CD4-positive, alpha-beta T cell treated with Interleukin-1 beta for 1 hour (primary cell): ENCODE measurements at places on chromosomes 1 and 21.

- no peak for DNase-seq
Observed at GRCh38 chr1:110463725-110464124, 12.8 kb downstream of the PROK1 start.

DNA sequence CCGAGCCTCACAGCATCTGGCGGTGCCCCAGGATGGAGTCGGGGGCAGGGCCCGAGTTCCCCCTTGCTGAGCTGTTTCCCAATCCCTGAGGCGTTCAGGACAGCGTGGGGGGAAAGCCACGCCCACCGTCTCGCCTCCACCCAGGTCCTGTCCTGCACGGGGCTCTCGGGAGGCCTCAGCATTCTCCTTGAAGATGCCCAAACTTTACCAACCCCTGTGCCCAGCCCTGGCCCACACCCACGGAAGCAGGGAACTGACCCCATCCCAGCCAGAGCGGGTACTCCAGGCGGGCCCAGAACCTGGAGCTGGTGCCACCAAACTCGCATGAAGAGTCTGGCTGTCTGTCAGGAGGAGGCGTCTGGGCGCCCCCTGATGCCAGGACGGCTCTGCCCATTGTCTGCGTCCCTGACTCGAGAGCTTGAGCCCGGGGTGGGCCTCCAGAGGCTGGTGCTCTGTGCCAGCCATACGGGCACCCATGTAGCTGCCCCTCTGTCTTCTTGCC is 35.3 kb upstream of the POFUT2 start:
- no peak for DNase-seq

- DNase-seq, result peak; percentile 31
Observed at GRCh38 chr1:231091831-231092301, 51.8 kb upstream of the FAM89A start.

GRCh38 chr1:71638081-71638766 is 557.4 kb upstream of the ZRANB2 start:
- DNase-seq, result no peak

DNA sequence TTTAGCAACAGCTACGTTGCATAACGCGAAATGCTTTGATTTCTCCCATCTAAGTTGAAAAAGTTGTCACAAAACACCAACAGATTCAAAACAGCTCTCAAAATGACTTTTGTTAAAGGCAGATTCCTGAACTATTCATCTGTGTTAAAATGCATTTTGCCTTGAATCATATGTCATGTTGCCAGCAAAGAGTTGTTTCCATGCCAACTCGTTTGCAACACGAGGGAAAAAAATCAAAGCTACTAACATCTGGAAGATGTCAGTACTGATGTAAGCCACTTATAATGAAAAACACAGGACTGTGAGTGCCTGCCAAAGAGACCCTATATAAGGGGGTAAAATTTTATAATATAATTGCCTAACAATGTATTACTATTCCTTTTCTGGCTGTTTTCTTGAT is 182.7 kb upstream of the PTBP2 start:
- DNase-seq, result no peak

DNA sequence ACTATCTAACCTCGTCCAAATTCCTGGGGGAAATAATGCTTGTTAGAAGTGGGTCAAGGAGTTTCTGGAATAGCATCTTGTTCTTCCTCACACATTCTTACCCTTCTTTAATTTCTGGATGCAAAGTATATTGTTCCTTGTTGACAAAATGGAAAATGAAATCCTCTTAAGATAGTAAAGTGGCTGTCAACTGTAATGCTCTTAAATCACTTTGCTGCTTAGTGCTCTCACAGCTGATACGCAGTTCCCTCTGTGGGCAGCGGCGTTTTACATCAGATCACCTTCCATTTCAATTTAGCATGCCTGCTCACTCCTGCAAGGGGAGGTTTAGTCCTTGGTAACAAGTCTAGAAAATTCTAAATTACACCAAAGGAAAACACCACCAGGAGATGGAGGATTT is 113.1 kb downstream of the DNM3 start:
- no peak for DNase-seq

GRCh38 chr1:230986976-230987375 is 8.1 kb downstream of the ARV1 start:
- no peak for DNase-seq

GRCh38 chr1:99749504-99750347 is 16.7 kb downstream of the FRRS1 start:
- DNase-seq, result peak; percentile 2

- no peak for DNase-seq
Observed at GRCh38 chr1:230957580-230957989, 21.1 kb downstream of the TTC13 start.

GRCh38 chr1:240151136-240151735 is 59.6 kb downstream of the FMN2 start:
- DNase-seq, result no peak

- no peak for DNase-seq
Observed at GRCh38 chr1:22132517-22133235, 10.2 kb downstream of the WNT4 start.

DNA sequence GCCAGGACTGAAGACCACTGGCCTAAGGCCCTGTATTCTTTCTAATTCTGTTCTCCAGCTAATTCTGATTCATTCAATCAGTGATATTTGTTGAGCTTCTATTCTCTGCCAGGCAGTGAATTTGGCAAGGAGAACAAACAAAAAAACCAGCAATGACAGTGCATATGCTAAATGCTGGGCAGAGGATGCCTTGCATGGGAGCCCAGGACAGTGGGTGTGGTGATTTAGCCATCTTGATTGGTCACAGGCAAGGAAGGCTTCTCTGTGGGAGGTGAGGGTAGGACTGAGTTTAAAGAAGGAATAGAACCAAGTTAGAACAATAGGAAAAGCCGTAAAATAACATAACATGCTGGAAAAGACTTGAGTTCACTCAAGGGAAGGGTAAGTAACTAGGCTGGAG is 9.2 kb upstream of the CPT2 start:
- no peak for DNase-seq

DNA sequence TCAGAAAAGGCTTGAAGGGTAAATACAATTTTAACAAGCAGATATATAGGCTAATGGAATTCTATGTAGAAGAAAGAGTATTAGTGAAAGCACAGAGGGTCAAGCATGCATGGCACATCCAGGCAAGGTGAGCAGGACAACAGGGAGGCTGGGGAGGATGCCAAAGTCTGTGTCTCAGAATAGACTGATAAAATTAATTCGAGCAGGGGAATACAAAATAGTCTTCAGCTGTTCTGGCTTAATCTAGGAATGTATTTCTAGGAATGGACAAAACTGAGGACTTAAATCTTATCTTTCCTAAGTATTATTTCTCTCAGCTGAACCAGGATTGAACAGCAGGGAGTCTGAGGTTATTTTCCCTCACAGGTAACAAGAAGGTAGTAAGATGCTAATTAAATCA is 35.2 kb downstream of the NVL start:
- DNase-seq, result no peak

DNA sequence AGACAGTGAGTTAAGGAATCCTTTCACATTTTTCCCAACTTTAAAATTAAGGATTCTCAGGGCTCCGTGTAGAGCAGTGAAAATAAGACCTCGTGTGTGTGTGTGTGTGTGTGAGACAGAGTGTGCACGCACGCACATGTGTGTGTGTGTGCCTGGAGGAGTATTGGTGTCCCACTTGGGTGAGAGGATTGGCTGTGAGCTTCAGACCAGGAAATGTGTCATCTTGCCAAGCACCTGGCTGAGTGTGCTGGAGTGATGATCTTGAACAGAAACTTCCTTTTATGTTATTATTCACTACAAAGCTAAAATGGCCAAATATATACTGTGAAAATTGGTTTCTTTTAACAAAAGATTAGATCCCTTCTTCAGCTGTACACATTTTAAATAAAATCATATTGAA is 35.2 kb upstream of the NTPCR start:
- no peak for DNase-seq

- no peak for DNase-seq
Observed at GRCh38 chr1:226128487-226129075, 58.0 kb downstream of the ACBD3 start.

DNA sequence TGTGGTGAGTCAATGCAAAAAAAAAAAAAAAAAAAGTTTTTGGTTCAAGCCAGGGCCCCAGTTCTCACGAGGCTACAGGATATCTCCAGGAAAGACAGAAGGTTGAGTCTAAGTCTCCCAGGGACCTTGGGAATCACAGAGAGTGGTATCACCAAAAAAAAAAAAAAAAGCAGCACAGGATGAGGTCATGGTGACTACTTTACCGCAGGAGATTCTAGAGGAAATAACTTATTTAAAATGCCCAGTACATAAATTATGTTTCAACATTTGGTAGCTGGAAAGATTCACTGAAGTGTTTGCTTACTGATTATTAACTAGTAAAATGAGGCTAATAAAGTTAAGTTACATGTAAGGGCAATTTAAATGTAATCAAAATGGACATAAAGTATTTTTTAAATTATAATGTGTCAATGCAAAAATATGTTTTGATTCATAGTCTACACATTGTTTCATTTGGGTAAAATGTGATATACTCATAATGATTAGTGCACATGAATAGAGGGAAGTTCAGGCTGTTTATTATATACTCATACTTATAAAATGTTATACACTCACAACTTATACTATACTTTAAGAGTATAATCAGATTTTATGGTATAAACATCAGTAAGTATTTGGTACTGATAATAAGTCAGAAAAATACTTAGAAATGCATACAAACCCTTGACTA is 84.1 kb downstream of the PLPPR5 start:
- DNase-seq, result no peak

- DNase-seq, result no peak
Observed at GRCh38 chr1:238648751-238649150, 737.6 kb upstream of the CHRM3 start.

DNA sequence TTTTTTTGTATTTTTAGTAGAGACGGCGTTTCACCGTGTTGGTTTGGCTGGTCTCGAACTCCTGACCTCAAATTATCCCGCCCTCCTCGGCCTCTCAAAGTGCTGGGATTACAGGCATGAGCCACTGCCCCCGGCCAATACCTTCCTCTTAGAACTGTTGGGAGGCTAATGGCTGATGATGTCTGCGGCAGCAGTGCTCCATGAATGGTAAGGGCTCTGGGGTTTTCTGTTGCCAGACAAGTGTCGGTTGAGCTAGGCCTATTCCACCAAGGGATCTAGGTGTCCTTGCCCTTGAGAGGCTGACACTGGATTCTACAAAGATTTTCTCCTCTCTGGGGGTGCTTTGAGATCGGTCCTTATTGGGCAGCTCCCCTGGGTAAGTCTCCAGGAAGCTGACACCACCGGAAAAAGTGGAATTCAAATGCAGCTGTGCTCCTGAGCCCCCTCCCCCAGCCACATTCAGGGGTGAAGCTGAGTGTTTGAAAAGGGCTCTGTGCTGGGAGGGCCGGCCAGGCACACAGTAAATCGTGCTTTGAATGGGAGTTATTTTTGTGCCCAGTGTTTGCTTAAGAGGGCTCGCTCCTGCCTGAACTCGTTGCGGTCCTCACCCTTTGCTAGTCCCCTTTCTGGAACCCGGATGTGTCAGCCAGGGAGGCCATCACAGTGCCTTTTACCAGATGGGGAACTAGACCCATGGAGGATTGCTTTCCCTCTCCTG is 5.2 kb downstream of the SOX13 start:
- no peak for DNase-seq

DNA sequence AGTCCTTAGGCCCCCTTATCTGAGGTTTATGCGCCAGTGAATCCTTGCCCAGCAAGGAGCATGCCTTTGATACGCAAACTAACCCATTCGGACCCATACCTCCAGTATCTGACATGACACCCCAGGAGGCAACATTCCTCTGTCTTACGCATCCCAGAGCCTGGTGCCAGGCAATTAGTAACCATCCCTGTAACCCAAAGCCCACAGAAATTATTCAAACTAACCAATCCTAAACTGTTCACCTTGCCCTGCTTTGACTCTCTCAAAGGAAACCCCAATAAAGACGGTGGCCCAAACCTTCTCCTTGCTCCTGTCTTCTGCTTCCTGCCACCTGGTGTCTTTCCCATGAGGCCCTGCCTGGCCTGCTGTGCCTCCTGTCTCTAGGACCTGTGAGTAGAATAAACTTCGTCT is 36.4 kb downstream of the ZNF496 start:
- no peak for DNase-seq

DNA sequence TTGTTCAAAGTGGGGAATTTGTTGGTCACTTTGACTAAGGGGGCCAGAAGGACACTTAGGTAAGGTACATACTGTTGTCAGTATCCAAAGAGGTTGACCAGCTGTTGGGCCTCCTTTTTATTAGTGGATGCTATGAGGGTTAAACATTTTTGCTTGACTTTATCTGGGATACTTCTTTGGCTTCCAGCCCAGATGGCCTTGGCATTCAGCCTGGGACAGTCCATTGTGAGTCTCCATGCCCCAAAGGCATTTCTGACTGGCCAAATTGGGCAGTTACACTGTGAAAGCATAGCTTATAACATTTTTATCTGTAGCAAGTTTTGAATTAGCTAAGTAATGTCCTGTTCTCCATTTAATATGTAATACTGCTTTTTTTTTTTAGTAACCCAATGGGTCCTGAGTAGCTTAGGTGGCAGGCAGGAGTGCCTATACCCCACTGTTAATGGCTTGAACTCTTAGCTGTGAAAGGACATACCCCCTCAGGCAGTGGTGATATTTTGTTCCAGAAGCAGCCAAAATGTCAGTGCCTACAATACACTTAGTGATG is 35.4 kb upstream of the CD1D start:
- no peak for DNase-seq

GRCh38 chr1:71792264-71792663 is 490.1 kb downstream of the NEGR1 start:
- DNase-seq, result no peak

DNA sequence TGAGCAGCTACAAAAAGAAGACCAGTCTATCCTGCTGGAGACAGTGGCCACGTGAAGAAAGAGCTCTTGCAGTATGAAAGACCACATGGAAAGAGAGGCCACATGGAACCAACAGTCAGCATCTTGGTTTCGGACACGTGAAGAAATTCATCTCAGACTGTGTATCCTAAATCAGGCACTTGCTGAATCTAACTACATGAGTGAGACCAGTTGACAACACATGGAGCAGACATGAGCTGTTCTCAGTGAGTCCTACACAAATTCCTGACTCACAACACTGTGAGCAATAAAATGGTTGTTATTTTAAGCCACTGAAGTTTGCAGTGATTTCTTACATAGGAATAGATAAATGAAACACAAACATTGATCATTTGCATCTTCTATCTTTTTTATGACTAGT is 2.4 kb upstream of the TAF1A start:
- DNase-seq, result no peak

GRCh38 chr21:42038826-42039425 is 28.8 kb upstream of the ZBTB21 start:
- no peak for DNase-seq

- DNase-seq, result no peak
Observed at GRCh38 chr1:10056599-10056987, 23.8 kb downstream of the UBE4B start.

DNA sequence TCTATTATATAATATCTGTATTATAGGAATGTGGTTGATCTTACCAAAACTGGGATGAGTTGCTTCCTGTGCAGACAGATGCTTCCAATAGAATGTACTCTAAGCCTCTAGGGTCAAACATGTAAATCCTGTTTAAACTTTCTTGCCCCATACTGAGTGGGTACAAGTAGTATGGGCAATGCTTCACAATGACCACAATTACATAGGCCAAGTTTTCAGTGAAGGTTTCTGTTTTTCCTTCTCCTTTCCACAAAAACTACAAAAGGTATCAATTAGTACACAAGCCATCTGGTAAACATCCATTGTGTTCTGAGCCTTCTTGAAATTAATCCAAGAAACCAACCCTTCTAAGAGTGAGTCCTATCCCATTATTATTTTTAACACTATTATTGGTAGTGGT is 16.8 kb downstream of the OTUD7B start:
- DNase-seq, result no peak
